ENCODE measurements at places on chromosomes 7 and 10.

GRCh38 chr7:158077934-158078910, 509.4 kb downstream of the PTPRN2 start:
- DNase-seq: no peak

GRCh38 chr10:19929506-19930140, 113.4 kb downstream of the PLXDC2 start:
- peak; percentile 79 for DNase-seq

GRCh38 chr7:136030867-136031318, 53.7 kb upstream of the MTPN start:
- no peak for DNase-seq

DNA sequence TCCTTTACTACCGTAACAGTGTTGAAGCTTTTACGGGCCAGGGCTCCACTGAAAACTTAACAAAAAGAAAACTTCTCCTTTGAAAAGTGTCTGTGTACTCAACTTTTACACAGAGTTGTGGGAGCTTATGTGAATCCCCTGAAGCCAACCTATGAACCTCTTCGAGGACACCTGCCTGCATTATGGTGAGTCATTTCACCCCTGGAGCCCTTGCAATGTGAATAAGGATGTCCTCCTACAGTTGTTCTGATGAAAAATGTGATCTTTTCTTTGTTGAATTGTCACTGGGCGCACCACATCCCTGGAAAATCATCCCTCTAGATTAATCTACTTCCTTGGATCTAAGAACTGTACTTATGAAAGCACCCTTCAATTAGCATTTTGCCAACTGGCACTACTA, 93.2 kb downstream of the SORCS1 start:
- no peak for DNase-seq

DNA sequence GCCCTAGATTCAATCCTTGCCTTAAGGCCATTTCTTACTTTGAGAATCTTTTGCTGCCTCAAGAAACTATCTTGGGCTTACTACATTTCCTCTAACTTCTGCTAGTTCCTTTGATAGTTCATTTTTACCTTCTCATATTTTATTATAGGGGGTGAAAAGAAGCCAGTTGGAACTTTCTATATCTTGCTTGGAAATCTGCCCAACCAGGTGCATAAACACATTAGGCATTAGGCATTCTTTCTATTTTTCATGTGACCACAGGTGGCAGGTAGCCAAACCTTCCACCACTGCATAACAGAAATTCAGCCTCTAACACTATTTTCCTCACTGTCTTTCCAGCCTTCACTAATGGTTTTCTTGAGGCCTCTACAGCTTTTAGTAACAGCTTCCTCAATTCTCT, 300.0 kb upstream of the SP8 start:
- DNase-seq: no peak

DNA sequence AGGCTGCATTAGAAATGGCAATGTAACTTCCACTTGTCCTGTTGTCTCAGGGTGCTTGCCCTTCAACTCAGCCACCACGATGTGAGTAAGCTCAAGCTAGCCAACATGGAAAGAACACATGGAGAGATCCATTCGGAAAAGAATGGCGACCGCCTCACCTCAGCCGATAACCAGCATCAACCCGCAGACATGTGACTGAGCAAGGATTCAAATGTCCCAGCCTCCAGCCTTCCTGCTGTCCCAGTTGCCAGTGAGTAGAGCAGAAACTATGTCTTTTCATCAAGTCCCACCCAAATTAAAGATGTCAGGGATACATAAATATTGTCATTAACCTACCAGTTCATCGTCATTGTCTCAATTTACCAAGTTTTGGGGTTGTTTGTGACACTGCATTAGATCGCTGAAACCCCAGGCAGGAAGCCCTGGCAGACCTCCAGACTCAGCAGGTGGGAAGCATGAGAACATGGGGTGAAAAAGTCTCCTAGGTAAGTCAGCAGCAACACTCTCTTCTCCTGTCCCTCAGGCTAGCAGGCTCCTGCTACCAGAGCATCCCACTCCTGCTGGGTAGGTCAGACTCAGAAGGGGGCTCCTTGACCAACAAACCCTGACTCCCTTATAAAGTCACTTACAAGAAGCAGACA, 67.0 kb downstream of the OSBPL3 start:
- DNase-seq: no peak

GRCh38 chr10:113897693-113898618, 43.5 kb downstream of the NHLRC2 start:
- DNase-seq: no peak

- DNase-seq: no peak
These were observed 219.1 kb downstream of the TCF7L2 start for GRCh38 chr10:113169111-113169510.

DNA sequence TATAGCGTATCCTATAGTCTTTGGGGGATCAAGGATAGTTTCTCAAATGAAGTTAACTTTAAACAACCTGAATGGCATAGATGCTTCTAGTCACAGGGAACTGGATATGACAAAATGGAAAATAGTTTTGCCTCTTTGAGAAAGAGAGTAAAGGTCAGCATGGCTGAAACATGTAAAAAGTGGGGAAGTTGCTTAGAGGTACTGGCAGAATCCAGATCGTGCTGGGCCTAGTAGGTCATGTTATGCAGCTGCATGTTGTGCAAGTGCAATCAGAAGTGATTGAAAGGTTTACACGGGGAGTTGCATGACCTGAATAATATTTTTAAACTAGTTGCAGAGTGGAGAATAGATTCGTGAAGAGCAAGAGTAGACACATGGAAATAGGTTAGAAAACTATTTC, 201.1 kb upstream of the HDAC9 start:
- no peak for DNase-seq

DNA sequence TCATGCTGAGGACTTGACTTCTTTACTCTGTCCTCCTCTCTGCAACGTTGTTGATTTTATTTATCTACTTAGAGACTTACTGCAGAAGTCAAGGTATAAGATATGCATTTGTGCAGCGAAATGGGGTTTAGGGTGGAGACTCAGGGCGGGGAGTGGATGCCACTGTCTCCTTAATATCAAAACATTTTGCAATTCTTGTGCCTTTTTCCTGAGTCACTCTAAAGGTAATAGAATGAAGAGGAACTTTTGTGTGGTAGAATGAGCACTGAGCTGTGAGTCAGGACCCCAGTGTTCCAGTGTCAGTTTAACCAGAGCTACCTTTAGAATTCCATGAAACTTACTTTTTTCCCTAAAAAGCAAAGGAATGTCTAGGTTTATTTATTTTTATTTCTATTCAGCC, 78.2 kb downstream of the VTI1A start:
- DNase-seq: no peak

- DNase-seq: no peak
These were observed 94.5 kb downstream of the COL26A1 start for GRCh38 chr7:101457001-101457750.

DNA sequence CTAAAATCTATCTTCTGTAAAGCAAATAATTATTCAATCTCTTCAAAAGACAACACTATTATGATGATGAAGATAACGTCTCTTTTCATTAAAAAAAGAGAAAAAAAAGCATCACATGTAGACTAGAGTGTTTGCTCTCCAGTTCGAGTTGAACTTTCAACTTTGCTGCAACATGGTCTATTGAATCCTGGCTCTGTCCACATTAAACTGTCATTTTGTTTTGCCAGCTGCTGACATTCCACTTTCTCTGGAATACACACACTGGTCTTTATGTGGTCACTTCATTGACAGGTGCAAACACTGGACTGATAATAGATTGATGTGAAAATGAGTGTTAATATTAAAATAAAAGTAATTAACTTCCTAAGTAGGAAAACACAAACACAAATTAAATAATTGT, 61.7 kb downstream of the PTF1A start:
- no peak for DNase-seq

- DNase-seq: no peak
These were observed 11.2 kb downstream of the TUBGCP2 start for GRCh38 chr10:133297504-133297903.

- no peak for DNase-seq
These were observed 152.8 kb downstream of the OAT start for GRCh38 chr10:124265776-124266467.

DNA sequence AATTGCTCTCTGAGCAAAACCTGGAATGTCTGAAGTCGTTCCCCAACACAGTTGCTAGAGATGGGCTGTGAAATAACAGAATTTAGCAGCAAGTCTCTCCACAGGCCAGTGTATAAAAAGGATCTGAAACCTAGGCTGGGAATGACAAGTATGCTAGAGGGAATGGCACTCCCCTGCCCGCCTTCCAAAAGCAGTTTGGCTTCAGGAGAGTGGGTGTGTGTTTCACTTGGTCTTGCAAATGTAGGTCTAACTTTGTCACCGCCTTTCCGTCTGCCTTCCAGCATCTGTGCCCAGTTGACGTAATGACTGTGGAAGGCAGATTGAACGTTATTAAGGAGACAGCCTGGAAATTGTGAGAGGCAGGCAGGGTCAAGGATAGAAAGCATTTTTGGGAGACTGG, 18.0 kb upstream of the MTURN start:
- peak; percentile 43 for DNase-seq

GRCh38 chr10:127370601-127371000, 174.2 kb upstream of the INSYN2A start:
- DNase-seq: no peak

DNA sequence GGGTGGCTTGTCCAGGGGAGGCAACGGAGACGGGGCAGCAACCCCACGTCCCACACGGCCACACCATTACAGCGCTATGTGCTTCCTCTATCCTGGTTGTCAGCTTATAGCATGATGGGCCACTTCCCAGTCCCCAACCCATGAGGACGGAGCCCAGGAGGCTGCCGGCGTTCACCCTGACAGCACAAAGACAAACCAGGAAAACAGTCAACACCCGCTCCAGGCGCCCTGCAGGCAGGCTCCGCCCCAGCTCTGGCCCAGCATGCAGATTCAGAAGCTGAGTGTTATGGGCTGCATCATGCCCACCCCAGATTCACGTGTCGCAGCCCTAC, 14.8 kb downstream of the WDR86 start:
- DNase-seq: no peak

DNA sequence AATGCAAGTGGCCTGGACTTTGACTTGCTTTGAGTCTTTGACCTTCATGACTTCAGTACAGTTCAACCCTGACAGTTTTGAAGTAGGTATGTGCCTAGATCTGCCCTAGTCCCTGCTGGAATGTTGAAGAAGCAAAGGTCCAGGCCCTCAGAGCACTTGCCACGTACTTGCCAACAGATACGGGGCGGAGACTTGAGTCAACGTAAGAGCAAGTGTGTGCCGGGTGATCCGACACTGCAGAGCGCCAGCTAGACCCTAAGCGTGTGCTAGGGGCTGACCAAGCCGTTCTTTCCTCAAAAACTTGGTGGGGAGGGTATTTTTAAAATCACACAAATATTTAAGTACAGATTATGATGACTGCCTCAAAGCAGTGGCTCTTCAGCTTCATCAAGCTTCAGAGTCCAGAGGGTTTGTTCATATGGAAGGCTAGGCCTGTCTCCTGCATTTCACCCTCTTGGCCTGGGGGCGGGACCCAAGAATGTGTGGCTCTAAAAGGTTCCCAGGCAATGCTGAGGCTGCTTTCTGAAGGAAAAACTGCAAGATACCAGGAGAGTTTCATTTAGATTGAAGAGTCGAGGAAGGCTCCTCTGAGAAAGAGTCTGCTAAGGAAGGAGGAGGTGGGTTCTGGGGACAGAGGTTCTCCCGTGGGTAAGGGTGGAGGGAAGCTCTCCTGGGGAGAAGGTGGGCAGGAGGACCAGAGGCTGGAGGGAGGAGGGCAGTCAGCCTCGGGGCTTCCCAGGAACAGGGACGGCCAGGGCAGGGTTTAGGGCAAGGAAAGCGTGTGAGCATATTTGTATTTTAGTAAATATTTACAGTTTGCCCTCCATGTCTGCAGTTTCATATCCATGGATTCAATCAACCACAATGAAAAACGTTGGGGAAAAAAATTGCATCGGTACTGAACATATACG, 160.3 kb downstream of the EGFR start:
- no peak for DNase-seq

GRCh38 chr7:105613611-105614330, 32.5 kb upstream of the EFCAB10 start:
- no peak for DNase-seq

DNA sequence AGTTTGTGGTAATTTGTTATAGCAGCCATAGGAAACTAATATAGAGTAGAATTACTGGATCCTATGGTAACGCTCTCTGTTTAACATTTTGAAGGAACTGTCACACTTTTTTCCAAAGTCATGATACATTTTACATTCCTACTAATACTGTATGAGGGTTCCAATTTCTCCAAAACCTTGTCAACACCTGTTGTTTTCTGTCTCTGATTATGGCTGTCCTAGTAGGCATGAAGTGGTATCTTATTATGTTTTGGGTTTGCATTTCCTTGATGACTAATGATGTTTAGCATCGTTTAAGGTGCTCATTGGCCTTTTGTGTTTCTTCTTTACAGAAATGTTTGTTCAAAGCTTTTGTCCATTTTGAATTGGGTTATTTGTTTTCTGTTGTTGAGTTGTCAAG, 69.6 kb downstream of the VPS50 start:
- DNase-seq: no peak

GRCh38 chr10:129919358-129919757, 44.7 kb downstream of the EBF3 start:
- DNase-seq: no peak

DNA sequence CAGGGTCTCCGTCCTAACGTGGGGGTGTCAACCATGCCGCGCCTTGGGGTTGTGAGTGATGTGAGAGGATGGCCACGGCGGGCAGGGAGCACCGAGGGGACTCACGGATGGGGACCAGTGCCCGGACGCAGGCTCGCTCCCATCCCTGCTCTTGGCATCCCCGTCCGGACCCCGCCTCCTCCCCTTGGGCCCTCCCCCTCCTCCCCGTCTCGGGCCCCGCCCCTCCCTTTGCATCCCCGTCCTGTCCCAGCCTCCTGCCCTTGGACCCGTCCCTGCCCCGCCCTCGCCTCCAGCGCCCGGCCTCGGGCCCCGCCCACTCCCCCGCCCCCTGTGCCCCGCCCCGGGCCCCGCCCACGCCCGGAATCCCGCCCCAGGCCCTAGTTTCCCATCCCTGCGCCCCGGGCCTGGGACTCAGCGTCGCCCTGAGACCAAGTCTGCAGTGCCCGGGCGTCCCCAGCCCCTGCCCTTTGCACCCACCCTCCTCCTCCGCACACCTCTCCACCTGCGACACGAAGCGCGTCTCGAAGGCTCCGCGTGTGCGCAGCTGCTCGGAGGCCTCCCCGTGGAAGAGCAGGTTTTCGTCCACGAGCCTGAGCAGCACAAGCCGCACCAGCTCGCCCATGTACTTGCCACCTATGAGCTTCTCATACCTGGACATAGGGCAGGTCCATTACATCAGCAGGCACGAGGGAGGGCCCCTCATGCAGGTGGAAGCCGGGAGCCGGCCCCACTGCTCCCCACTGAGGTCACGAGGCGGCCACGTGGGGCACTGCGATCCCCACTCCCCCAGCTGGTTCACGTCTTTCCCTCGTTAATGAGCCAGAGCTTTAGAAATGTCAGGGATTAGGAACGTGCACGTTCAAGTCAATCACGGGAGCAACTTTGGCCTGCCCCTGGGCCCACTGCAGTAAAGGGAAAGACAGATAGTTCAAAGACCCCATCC, 5.1 kb upstream of the MYL7 start:
- DNase-seq: no peak
